ENCODE measurements at places on chromosomes 2 and 18.

GRCh38 chr2:49577041-49577440 is 422.7 kb upstream of the FSHR start:
- DNase-seq, result no peak

DNA sequence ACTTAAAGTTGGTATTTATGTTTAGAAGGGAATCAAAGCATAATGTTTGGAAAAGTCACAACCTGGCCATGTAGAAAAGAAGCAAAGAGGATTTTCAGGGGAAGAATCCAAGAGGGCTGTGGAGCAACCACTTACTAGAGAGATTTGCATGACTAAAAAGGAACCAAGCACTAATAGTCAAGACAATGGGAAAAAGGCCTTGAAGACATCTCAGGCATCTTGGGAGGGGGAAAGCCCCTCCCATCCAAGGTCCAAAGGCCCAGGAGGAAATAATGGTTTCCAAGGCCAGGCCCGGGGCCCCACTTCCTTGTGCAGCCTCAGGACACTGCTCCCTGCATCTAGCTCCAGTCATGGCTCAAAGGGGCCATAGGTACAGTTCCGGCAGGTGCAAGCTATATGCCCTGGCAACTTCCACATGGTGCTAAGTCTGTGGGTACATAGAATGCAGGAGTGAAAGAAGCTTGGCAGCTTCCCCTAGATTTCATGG is 128.1 kb downstream of the EIPR1 start:
- no peak for DNase-seq

DNA sequence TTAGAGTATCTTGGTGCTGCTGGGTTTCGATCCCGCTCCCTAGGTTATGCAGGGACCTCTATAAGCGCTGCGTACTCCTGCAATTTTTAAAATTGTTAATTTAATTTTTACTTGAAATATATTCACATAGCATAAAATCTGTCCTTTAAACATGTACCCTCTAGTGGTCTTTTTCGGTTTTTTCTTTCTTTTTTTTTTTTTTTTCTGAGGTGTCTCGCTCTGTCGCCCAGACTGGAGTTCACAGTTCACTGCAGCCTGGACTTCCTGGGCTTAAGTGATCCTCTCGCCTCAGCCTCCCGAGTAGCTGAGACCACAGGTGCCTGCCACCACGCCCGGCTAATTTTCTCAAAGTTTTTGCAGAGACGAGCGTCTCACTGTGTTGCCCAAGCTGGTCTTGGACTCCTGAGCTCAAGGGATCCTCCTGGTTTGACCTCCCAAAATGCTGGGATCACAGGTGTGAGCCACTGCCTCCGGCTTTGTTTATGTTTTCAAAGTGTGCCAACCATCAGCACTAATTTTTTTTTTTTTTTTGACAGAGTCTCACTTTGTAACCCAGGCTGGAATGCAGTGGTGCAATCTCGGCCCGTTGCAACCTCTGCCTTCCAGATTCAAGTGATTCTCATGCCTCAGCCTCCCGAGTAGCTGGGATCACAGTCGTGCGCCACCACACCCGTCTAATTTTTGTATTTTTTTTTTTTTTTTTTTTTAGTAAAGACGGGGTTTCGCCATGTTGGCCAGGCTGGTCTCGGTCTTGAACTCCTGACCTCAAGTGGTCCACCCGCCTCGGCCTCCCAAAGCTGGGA is 585 bp upstream of the MOB1A start:
- DNase-seq, result no peak

GRCh38 chr2:56099963-56100362 is 83.8 kb upstream of the CCDC85A start:
- no peak for DNase-seq

- DNase-seq, result no peak
These were observed 108.8 kb downstream of the B3GNT2 start for GRCh38 chr2:62304429-62305417.

DNA sequence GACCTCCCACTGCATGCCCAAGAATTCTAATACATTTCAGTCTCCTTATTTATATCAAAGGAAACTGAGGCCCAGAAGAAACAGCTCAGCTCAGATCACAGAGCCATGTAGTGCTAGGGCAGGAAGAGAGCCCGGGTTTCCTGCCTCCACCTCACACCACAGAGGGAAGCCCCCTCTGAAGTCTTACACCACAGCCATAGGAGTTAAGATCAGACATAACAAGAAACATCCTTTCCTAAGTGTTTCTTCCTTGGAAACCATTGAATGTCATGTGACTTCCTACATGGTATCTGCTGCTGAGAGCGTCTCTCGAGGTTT is 102.1 kb downstream of the MTCL1 start:
- no peak for DNase-seq

Measured in NCI-H1694 (cell line).